ENCODE measurements at places on chromosomes 6 and 20.

- DNase-seq, result no peak
These were observed 49.2 kb downstream of the TBC1D32 start for GRCh38 chr6:121285041-121285440.

DNA sequence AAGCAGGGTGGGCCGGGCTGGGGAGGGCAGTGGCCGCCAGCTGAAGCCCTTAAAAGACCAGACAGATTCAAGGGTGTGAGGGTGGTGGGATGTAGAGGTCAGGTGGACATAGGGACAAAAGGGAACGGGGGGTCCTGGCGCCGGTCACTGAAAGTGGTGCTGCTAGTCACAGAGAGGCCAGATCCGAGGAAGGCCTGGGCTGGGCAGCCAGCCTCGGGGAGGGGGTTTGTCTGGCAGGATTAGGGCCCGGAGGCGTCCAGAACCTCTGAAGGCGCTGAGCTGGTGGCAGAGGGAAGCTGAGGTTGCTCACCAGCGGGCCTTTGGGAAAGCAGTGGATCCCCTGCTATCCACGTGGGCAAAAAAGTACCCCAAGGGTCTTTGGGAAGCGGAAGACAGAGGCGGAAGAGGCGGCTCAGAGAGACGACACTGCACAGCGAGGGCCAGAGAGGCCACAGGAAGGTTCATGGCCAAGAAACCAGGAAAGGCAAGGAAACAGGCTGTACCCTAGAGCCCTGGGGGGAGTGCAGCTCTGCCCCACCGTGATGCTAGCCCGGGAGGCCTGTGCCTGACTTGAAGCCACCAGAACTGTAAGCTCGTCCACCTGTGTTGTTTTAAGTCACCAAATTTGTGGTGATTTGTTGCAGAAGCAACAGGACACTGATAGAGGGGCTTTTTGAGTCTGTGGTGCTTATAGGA lies 106.0 kb downstream of the TMEM242 start:
- no peak for DNase-seq

DNA sequence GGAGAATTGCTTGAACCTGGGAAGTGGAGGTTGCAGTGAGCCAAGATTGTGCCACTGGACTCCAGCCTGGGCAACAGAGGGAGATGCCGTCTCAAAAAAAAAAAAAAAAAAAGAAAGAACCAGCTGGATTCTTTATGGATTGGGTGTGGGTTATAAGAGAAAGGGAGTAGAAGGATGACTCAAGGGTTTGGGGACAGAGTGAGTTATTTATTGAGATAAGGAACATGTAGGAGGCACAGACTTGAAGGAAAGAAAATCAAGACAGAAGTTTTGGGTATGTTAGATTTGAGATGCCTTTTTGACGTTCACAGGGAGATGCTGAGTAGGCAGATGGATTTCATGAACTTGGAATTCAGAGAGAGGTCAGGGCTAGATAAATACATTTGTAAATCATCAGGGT lies 47.6 kb downstream of the KIZ start:
- DNase-seq, result no peak

DNA sequence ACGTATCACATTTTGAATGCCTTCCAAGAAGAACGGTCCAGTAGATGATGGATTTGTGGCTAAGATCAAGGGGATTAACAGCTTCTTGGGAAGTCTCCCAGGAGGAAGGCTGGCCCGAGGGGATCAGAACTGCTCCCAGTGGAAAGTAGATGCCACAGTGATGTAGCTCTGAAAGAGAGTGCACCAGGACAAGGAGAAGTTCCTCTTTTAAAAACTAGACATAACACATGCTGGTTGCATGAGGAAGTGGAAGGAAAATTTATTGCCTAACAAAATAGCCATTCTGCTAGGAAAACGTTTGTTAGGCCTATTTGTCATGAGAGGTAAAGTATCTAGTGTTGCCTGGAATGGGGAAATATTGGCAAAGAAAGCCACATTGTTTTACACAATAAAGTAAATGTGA lies 87.8 kb downstream of the CDH26 start:
- DNase-seq, result no peak

Data from iPS-NIHi11 (cell line).